ENCODE measurements at places on chromosomes 3 and 15.
A peak's percentile ranks its signal among the peaks of the same experiment; 100 is the strongest.

DNA sequence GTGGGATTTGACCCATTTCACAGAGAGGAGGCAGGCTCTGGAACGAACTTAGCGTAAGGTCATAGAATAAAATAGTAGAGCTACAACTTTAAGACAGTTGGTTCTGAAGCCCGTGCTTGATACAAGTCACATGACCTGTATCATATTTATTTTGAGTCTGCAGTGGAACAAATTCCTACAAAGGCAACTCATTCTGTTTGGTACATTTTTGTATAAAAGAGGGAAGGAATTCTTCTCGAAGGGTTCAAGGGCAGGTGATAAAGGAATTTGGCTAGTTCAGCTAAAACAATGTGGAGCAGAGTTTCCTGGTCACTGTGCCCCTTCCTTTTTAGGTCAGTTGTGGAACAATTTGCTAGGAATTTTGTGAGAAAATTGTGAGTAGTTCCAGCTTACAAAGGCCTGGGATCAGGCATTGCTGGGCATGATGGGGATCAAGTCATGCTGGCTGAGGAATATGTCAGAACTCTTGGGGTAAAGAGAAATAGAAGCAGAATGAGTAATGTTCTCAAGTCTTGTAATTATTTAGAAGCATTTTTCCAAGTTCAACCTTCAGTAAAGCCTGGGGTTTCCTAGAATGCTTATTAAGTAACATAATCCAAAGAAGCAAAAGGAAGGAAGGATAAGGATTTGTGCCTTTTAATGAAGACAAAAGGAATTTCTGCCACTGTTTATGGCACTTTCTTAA is 19.1 kb downstream of the USP3 start:
- no peak for DNase-seq

- DNase-seq: no peak
Measured at GRCh38 chr3:163766112-163766511, 1312.2 kb downstream of the SI start.

DNA sequence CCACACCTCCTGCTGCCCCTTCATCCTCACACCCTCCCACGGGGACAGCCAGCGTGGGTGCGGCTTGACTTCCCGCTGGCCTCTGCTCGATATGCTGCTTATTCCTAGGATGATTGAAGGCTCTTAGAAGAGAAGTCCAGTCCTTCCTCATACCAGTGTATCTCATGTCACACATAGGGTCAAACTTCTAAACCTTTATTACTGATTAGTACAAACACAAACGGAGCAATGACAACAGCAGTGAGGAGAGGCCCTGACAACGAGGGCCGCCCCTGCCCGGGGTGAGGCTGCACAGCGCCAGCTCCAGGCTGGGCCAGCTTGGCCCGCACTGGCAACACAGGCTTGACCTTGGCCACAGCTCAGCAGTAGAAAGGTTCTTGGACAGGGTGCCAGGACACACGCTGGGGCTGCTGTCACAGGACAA is 3.7 kb downstream of the CIB1 start:
- peak; percentile 62 for DNase-seq

GRCh38 chr15:59406446-59406845 is 31.5 kb upstream of the FAM81A start:
- no peak for DNase-seq

GRCh38 chr3:71641674-71642073 is 58.1 kb upstream of the FOXP1 start:
- no peak for DNase-seq

DNA sequence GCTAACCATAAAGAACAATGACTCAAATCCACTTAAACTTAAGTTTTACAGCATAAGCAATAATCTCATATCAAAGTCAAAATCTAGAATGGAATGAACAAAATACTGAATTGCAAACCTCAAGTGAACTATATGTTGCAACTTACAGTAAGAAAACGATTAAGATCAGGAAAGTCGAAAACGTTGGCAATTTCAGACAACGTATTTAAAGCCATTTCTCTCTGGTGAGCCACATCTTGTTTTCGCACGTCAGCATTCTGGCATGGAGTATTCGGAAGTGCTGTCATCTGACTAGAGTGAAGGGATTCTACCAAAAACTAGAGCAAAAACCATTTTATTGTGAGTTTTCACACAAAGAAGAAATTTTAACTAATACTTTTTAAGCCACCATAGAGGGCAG is 28.5 kb downstream of the ATR start:
- no peak for DNase-seq

DNA sequence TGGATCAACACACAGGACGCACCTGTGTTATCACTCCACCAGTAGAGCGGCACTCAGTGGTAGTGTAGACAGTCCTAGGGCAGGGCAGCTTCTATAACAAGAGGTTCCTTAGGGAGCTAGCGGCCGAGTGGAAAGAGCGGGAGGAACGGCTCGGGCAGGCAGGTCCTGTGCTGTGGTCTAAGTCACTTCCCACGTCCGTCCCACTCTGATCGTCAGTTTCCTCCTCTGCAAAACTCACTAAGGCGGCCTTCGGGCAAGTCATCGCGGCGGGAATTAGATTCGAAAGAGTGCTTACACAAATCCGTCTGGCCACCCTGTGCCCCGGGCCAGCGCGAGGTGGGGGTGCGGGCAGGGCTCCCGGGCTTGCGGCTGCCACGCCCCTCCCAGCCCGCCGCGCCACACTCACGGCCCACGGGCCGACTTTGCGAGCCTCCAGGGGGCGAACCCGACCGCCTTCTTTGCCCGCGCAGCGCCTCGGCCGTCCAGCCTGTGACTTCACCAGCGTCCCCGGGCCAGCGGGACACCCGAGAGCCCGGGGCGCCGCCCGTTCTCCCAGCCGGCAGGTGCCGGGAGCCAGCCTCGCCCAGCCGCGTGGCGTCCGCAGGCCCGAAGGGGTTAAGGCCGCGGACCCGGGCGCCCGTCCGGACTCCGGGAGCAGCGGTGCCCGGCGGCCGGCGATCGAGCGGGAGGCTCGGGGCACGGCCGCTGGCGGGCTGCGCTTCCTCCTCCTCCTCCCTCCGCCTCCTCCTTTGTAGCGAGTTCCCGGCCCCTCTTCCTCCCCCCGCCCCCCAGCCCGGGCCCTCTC is 416 bp upstream of the CORO2B start:
- peak; percentile 45 for DNase-seq

GRCh38 chr3:69642606-69643005 is 96.7 kb upstream of the MITF start:
- DNase-seq: no peak

DNA sequence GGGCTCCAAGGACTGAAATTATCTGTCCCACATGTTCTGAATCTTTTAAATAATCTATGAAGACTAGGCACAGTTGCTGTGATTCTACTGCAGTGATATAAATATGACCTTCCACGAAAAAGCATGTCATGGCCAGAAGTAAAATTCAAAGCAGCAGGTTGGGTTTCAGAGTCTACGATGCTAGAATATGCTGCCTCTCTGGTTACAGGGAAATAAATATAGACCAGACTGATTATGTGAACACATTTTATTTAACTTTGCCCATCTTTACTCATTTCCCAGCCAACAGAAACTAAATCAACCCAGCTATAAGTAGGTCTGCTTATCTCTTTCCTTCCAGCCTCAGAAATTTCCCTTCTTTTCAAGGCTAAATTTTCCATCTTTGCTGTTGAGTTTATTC is 19.9 kb upstream of the TM6SF1 start:
- DNase-seq: no peak
